ENCODE measurements at places on chromosomes 5 and 9.

DNA sequence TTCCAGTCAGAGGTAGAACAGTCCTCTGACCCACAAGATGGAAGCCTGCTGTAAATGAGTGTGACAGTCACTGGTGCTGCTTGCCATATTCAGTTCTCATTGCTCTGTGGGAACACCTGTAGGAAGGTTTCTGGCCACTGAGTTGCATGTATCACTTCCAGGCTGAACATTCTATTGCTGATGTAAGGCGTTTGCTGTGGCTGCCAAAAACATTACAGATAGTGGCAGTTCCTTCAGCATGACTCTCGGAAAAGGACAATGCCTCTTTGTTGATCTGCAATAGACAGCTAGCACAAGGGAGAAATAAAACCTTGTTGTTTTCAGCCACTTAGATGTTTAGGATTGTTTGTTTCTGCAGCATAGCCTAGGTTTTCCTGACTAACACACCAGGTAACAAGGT is 217.2 kb downstream of the AGTPBP1 start:
- DNase-seq, result no peak

DNA sequence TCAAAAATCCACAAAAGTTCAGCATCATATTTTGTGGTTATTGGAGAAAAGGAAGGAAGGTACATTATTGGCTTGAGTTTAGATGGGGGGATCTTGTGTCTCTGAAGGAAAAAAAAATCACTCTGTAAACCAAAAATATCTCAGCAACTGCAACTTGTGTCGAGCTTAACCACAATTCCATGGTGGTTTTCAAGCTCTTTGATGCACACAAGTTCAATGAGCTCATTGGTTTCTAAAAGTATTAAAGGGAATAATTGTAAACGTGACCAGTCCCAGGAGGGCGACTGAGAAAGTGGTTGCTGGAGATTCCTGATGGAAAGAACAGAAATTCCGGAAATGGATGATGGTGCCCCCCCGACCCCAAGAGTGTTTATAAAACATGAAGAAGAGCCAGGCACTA is 173.8 kb downstream of the PSAT1 start:
- DNase-seq, result no peak

GRCh38 chr5:84695330-84695729 is 310.6 kb upstream of the EDIL3 start:
- DNase-seq, result no peak

- DNase-seq, result no peak
These were observed 19.6 kb upstream of the TNC start for GRCh38 chr9:115137526-115137925.

- no peak for DNase-seq
These were observed 596 bp upstream of the FGFR4 start for GRCh38 chr5:177085985-177086653.

- no peak for DNase-seq
These were observed 138.8 kb downstream of the PAM start for GRCh38 chr5:102893942-102894341.

- no peak for DNase-seq
These were observed 158.6 kb downstream of the FAM114A2 start for GRCh38 chr5:153880106-153880505.

- no peak for DNase-seq
These were observed 48.8 kb upstream of the EDIL3 start for GRCh38 chr5:84433461-84433860.

Data from effector memory CD4-positive, alpha-beta T cell (primary cell).